ENCODE measurements at places on chromosomes 3 and 15.

DNA sequence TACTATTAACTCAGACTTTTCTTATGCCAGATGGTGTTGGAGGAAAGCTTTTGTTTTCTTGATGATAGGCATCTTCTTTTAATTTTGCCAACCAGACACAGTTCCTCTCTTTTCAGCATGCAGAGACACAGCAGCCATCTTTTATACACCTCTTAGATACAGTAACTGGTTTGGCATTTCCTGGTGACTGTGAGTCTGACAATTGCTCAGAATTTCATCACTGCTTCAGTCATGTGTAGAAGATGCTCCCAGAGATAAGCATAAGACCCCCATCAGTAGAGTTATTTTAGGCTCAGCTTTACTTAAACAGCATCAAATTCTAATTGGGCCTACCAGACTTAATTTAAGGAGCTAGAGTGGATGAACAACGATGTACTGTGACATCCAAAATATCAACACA lies 779.0 kb downstream of the SQOR start:
- no peak for DNase-seq

DNA sequence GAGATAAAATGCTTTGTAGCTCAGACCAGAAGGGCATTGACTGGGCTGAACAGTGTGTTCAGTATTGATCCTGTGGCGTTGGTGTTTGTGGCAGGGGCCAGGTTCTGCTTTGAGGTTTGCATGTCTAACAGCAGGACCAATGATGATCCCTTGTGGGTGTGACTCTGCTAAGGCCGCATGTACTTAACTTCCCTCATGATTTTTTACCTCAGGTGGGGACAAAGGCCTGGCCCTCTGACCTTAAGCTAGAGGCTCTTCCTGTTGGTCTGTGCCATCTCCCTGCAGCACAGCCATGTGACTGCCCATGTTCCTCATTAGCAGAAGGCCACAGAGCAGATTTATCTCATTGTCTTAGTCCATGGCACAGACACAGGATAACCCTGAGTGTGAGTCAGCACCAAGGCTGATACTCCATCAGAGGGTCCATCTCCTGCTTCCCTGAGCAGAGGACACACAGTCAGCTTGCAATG lies 34.3 kb upstream of the BSN start:
- DNase-seq = no peak

GRCh38 chr3:115581362-115582135 lies 41.8 kb upstream of the GAP43 start:
- no peak for DNase-seq

DNA sequence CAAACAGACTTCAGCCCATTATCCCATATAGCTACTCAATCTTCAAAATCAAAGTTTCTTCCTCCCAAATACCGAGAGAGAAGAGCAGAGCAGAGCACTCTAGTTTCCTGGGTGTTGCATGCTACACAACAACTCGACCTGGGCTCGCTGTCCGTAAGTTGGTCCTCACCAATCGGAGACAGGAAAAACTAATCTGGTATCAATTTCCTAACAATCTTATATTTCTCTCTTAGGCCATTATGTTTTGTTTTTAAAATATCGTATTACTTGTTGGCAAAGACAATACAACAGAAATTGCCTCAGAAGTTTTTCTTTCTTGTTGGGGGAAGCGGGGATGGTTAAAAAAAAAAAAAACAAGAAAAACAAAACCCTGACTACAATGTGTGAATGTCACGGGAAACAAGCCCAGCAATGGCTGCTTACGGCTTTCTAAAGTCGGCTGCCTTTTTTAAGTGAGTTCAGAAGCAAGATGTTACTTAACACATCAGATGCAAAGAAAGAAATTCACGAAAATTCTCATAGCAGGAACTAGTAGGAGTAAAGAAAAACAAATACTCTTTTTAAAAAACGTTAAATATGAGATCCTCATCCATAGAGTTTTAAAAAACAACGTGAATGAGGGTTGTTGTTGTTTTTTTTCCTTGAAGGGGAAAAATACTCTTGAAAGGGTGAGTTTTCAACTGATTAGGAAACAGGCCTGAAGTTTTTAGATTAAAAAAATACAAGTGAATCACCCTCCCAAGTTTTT lies 1.9 kb downstream of the VGLL4 start:
- peak; percentile 54 for DNase-seq

DNA sequence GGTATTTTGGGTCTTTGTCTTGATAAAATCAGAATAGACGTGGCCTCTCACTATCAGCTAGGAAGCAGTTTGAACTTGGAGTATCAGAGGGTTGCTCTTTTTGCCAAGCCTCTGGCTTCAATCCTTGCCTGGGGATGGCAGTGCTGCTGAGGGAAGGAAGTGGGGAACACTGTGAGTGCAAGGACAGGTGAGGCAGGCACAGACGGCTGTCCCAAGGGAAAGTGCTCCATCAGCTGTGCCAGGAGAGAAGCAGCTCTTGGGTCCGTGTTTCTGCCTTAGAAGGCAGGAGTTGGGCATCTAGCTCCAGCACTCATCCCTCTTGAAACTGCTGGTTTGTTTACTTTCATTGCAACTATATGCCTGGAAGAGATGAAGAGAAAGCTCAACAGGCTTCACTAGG lies 33.2 kb downstream of the PML start:
- no peak for DNase-seq

DNA sequence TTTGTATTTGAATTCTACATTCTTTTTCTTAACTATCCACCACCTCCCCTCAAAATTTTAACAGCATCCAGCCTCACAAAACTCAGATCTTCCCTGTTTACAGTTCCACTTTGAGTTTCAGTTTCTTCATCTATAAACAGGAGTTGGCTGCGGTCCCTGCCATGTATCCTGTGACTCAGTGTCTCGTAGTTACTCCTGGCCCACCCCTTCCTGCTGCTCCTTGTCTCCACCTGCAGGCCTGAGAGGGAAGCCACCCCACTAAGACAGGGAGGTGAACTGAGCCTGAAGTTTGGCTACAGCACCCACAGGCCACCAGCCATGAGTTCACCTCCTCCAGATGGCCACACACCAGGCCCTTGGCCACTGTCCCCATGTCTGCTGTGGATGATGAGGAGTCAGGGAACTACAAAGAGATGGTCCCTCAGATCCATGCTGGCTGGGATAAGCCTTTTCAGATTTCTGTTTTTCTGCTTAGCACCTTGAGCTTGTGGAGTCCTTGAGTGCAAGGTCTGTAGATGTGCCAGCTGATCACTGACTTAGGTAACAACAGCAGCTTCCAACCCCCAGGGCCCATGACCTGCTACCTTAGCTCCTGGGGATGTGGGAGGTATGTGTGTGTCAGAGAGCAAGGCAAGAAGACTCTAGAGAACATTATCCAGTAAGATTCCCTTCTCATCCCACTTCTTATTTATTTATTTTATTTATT lies 37.5 kb downstream of the CD86 start:
- DNase-seq = no peak

DNA sequence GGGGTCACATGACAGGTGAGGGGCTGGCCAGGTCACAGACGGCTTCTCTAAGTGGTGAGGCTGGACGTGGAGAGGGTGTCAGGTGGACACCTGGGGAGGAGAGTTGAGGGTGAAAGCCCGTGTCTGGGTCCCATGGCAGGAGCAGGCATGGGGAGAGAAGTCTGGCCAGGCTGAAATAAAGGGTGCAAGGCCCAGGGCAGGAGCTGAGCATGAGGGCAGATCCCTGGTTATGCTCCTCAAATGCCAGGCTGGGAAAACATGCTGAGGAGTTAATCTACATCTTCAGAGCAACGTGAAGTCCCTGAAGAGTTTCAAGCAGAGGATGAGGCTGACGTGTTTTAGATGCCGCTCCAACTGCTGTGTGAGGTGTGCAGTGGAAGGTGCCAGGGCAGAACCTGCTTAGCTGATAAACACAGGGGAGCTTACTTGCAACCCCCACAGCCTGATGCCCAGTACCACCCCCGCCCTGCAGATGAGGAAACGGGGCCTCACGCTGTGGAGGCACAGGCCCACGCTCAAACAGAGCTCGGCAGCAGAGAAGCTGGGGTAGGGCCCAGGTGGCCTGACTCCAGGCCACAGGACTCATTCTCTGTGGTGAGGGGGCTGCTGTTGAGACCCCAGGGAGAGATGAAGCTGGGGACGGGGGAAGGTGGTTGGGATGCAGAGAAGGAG lies 40.5 kb downstream of the HCN4 start:
- no peak for DNase-seq

DNA sequence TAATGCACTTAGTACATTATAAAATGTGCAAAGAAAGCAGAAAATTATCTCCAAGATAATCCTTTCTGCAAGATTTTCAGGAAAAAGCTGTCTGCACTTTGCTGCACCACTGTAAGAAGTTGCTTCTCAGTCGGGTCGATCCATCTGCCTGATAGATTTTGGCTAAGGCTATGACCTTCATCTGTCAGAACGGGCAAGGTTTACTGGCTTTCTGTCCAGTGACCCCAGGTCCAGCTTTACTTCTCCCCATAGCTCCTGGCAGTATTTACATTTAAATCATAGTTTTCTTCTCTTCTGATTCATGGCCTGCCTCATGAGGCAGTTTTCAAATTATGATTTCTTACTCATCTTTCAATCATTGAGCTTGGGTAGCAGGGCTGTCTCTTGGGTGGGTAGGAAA lies 422.7 kb downstream of the EPHB1 start:
- no peak for DNase-seq

GRCh38 chr15:92693691-92694331 lies 38.2 kb upstream of the FAM174B start:
- no peak for DNase-seq

GRCh38 chr15:51229907-51230330 lies 108.5 kb downstream of the CYP19A1 start:
- DNase-seq = peak; percentile 38

DNA sequence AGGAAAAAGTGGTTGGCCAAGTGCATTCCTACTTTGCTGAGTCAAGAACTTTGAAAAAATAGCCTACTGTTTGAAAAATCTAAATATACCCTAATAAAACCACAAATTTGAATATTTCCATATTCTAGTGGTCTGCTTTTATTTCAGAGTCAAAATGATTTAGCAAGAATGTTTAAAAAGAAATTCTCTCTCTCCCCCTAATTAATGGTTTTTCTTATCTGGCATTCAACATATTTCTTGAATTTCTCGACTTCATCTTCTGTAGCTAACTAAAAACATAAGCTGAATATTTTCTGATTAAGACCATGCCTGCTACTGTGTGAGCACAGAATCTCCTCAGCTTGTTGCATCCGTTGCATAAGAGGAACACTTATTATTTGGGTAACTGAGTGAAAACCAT lies 563.5 kb upstream of the TBL1XR1 start:
- DNase-seq = no peak

GRCh38 chr3:57793737-57794187 lies 37.7 kb downstream of the SLMAP start:
- no peak for DNase-seq

DNA sequence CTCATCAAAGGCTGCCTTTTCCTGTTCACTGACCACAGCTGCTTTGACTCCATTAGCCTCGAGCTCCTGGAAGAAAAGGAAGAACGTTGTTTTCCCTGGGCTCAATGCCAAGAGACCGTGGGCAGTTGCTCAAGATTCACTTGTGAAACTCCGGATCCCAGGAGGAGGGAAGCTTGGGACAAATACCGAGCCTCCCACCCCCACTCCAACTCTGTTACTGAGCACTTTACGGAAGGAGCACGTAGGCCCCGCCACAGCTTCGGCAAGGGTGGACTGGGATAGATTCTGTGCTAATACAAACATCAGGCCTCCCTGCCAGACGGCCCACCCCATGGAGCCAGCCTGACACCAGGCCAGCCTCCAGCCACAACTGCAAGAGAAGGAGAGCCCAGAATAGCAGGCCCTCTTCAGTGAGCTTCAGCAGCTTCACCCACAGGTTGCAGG lies 10.8 kb upstream of the FANCD2 start:
- no peak for DNase-seq

DNA sequence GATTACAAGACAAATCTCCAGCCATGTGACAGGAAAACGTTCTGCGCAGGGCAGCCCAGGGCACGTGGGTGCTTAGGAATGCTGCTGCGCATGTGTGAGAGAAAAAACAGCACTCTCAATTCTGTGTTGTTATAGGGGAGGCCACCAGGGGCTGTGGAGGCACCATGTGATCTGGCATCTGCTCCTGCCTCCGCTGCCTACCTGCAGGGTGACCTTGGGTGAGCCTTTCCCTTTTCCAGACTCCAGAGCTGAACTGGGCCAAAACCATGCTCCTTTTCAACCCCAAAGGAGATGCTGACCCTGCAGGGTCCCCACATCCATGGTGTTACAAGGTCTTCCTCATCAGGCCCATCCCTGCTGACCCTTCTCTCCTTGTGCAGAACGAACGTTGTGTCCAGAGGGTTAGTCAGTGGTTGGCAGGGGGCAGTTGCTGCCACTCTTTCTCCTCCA lies 81.5 kb upstream of the RASGRF1 start:
- DNase-seq = no peak

DNA sequence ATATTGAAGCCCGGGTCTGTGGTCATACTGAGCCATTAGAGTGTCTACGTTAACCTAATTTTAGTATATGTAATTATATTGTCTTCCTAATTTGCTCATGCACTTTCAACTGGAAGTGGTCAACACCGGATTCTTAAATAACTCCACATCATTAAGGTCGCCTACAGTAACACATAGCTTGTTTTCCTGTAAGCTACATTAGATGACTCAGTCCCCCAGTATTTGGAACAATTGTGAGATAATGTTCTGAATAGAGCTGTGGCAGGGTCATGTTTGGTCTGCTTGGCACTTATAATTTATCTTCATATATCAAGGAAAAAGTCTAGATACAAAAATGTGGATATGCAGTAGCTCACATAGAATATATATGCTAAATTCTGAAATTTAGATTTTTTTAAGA lies 486.2 kb downstream of the IGSF11 start:
- no peak for DNase-seq

- no peak for DNase-seq
Observed at GRCh38 chr3:130834476-130834875, 59.4 kb upstream of the ATP2C1 start.

GRCh38 chr3:25581823-25582222 lies 82.9 kb downstream of the TOP2B start:
- DNase-seq = no peak

DNA sequence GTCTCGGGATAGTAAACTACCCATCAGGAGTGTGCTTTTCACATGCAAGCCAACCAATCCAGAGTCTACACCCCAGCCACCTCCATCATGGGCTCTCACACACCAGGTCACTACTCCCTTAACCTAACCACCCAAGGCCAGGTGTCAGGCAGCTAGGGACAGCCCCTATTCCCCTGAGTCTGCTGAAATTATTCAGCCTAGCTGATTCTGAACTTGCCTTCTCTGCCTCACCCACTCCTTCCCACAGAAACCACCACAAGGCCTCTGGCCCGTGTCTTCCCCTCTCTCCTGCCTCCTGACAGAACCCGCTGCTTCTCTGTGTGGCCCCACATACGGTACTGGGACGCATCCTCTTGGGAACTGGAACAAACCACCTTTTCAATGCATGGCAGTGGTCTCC lies 82.1 kb downstream of the PCSK6 start:
- DNase-seq = no peak

- no peak for DNase-seq
Observed at GRCh38 chr15:55627730-55628368, 39.7 kb upstream of the PYGO1 start.

DNA sequence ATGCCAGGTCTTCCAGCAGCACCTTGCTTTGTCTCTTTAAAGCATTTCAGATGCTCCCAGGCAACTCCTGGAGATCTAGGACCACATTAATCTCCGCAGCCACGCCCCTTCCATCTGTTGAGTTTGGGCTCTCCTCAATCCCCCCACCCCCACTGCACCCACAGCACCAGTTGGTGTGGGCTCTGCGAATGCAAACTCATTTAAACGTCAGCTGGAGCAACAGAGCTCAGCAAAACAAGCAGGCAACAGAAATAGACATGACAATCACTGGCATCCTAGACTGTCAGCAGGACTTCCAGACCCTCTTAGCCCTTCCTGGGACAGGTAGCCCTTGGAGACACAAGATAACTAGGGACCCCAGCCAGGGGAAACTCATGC lies 106.9 kb downstream of the LSM3 start:
- DNase-seq = no peak

- DNase-seq = no peak
Observed at GRCh38 chr3:39961230-39961629, 151.8 kb downstream of the MYRIP start.
